ENCODE measurements at places on chromosomes 4 and X.

GRCh38 chr4:137775701-137776100, 243.4 kb upstream of the PCDH18 start:
- DNase-seq: no peak

DNA sequence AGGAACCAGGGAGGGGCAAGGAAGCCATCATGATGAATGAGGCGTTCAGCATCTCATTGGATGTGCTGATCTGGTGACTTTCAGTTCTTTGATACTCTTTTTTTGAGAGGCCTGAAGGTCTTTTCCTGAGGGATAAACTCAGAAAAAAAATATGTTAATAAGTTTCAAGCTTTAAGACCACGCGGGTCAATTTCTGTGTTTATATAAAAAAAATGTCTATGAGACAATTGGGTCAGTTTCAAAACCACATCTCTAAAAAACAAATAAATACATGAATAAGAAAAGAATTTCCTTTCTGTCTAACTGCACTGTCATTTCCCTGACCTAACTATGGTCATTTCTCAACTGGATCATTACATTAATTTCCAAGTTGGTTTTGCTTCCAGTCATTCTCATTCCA, 62.6 kb downstream of the TRIML1 start:
- DNase-seq: no peak

- no peak for DNase-seq
These were observed 96.1 kb upstream of the FAM9A start for GRCh38 chrX:8897259-8897658.

DNA sequence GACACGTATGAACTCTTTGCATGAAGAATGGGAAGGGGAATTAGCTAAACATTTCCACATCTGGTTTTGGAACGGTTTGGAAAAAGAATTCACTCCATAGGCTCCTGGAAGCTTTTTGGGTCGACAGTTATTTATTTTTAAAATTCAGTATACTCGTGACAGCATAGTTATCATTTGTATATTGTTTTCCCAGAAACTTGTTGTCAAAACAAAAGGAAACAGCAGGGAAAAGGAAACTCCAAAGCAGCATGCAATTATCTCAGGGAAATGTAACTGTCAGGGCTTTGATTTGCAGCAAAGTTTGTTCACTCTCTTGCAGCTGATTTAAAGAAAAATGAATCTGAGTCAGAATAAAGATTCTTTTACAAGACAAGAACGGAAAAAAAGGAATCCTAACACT, 86.5 kb downstream of the PLAC1 start:
- DNase-seq: no peak

- DNase-seq: no peak
These were observed 70.4 kb downstream of the ARAP2 start for GRCh38 chr4:36173905-36174304.

GRCh38 chr4:130568746-130569145, 1472.8 kb downstream of the C4orf33 start:
- no peak for DNase-seq

GRCh38 chrX:475926-476723, 89.4 kb upstream of the PPP2R3B start:
- DNase-seq: no peak

DNA sequence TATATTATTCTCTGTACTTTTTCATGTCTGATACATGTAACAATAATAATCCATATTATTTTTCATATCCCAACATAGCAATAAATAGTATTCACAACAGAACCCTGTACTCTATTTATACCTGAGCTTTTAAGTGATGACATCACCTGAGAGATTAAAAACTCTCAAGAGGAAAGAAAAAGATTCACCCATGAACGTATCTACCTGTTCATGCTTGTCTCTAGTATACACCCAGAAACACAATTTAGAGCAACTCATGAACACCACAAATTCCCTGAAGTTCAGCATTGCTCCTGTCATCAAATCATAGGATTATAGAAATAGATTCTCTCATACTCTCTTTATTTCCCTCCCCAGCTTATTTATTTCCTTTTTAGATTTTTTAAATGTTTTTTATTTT, 185.9 kb downstream of the GABRB1 start:
- DNase-seq: no peak

GRCh38 chr4:157221895-157222770, 1.6 kb downstream of the GRIA2 start:
- no peak for DNase-seq

GRCh38 chr4:113109106-113109718, 59.8 kb downstream of the ANK2 start:
- DNase-seq: no peak

- no peak for DNase-seq
These were observed 155.6 kb downstream of the ARX start for GRCh38 chrX:24860140-24860539.

- DNase-seq: no peak
These were observed 145.5 kb upstream of the AFF2 start for GRCh38 chrX:148354916-148355315.

GRCh38 chr4:8402640-8403039, 37.9 kb downstream of the ACOX3 start:
- DNase-seq: no peak

DNA sequence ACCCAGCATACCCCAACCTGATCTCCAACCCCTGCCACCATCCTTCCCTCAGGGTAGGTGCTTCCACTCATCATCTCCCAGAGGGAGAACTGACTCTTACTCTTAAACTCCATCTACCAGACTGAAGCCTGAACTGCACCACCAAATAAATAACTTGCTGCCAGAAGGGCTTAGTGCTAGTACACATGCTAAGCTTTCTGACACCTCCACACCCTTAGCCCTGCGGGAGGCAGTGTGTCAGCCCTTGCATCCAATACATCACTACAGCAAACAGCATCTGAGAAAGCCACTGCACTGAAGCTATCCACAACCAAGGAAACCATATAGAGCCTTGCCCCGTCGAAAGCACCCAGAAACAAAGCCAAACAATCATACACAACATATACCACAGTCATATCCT, 68.6 kb upstream of the MCF2 start:
- no peak for DNase-seq

- no peak for DNase-seq
These were observed 17.3 kb downstream of the COQ2 start for GRCh38 chr4:83267121-83267829.

- DNase-seq: no peak
These were observed 111.7 kb upstream of the RPS6KA3 start for GRCh38 chrX:20378233-20378920.

All from NCI-H187 treated with DMSO at 0.1 percent for 48 hours (cell line).